ENCODE measurements at places on chromosomes 12 and 14.

DNA sequence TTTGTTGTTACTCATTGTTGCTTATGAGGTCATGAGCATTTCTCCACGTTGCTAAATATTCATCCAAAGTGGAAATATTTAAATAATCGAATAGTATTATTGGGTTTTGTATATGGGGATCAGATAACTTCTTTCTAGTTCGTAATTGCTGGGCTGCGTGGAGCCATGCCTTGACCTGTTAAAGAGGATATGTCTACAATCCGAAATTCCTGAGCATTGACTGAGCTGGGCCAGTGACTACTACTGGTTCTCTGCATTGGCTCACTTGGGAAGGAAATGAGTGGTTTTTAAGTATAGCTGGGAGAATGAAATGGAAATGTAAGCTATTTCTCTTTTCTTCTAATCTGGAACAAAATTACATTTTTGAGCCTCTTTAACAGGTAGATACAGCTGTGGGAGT is 163.2 kb downstream of the RPL10L start:
- no peak for DNase-seq

GRCh38 chr12:122028905-122029560 is 7.3 kb downstream of the BCL7A start:
- DNase-seq, result no peak

DNA sequence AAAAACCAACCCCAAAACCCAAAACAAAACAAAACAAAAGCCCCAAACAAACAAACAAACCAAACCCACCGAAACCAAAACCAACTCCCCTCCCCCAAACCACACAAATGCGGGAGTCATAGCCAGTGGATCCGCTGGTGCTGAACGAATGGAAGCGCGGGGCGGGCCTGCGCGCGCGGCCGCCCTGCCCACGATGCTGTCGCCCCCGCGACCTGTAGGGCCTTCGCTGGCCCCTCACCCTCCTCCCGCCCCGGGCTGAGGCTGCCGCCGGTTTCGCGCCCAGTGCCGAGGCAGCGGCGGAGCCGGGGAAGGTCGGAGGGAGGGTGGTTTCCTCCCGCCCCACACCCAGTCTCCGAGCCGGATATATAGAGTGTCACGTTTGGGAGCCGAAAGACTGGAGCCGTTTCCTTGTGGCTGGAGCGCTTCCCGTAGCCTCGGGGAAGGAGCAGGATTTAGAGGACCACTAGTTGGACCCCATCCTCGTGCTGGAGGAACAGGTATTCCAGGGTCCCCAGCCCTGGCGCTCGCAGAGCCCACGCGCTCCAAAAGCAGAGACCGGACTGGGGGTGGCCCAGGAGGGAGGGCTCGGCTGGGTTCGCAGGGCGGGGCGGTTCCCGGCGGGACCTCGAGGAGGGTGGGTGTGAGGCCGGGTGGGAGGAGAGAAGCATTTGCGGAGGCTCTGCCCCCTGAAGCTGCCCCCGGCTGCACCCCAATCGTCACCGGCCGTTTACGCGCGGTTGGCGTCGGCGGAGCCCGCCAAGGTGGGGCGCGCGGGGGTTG is at the start of gene FAR2:
TSS of gene FAR2 (plus strand) at position 368 of the 780 bp plus-strand sequence. CDS start 121,172 bp downstream, outside the sequence.
- peak; percentile 79 for DNase-seq

GRCh38 chr14:52960627-52961026 is 9.8 kb upstream of the FERMT2 start:
- DNase-seq, result no peak

- no peak for DNase-seq
These were observed 527.2 kb downstream of the NRXN3 start for GRCh38 chr14:78697341-78697740.

GRCh38 chr12:110932046-110932445 is 11.7 kb upstream of the MYL2 start:
- no peak for DNase-seq

All from muscle of leg (tissue), 16 donors.